Stimulated activated CD4-positive, alpha-beta T cell treated with anti-CD3 and anti-CD28 coated beads, Interleukin-15, amount 100 ng/mL, for 1 hour (primary cell): ENCODE measurements at places on chromosomes 7 and 10.

GRCh38 chr7:41378156-41378555 lies 324.7 kb downstream of the INHBA start:
- no peak for DNase-seq

DNA sequence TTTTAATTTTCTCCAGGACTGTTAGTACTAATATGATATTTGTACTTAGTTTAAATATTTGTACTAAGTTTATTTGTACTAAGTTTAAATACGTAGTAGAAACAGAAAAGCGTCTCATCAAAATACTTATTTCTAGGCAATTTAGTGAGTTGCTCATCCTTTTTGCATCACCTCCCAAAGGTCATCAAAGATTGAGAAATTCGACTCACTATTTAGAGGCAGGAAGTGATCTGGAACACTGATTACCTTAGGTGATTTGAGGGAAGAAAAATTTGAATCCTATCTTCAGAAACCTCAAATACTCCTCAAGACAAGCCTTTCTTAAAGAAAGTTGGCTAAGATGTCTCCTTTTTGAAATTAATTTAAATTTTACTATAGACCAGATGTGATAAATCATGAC lies 14.5 kb downstream of the WNT16 start:
- no peak for DNase-seq

DNA sequence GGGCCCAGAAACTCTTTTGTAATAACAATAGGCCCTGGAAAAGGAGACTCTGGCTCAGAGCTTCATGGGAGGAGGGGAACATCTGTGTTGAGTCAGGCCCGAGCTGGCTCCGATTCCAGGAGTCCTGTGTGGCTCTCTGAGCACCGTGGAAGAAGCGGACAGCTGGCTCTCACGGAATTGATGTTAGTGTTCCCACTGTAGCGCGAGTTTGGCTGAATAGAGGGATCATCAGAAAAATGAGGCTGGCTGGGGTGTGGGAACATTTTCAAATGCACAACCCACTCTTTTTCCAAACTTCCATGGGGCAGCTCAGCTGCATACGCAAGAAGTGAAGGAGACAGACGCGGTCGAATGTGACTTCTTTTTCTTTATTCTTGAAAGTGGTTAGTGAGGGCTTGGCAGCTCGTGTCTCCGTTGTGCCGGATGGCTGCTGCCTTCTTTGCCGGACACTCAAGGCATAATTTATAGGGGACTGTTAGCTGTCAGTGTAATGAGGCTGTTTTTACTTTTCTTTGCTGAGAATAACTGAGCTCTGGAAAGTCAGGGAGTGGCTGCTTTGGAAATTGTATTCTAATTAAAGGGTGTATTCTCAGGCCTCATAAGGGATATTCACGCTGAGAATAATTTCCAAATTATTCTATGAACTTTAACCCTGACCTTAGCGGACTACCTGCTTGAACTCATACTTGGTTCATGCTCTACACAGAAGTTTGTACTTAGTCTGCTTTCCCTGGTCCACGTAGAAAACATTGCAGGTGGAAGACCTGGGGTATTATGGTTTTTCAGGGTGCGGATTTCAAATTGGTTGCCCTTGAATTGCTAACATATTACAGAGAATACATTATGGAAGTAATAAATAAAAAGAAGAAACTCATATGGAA lies 23.1 kb downstream of the MDFIC start:
- no peak for DNase-seq

DNA sequence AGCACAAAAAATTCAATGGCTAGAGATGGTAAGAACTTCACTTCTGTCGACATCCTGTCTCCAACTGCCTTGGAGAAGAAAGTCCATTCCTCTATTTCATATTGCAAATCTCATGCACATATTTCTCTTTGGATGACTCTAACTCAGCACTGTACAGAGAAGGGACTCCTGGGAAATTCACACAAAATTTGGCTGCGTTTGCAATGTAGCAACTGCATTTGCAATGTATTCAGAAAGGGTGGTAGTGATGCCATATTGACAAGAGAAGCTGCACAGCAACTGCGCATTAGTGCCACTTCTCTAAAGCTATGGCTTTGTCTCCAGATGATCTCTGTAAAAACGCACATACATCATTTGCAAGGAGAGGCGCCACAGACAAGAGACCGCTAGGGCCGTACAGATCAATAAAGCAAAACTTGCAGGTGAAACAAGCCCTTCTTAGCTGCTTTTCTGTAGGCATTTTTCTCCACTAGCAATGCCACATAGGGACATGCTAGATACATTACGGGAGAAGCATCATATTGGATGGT lies 389.5 kb downstream of the TCERG1L start:
- DNase-seq, result no peak

GRCh38 chr7:36527549-36527913 lies 137.9 kb downstream of the ANLN start:
- no peak for DNase-seq

- DNase-seq, result no peak
Observed at GRCh38 chr10:45438466-45439090, 64.6 kb downstream of the ALOX5 start.

DNA sequence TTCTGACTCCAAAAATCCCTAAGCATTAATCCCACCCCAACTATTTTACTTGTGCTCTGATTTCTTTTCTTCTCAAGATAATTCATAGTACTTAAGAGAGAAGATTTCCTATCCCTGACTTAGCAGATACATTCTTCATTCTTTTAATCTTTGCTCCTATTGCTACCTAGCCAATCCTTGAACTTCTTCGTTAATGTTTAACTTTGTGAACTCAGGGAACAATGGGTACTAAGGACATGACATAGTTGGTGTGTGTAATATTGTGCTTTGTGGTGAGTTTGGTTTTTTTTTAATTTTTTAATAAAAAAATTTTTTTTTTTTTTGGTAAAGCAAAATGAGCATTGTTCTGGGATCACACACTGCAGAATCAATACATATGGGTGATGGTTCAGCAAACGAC lies 166.2 kb downstream of the CHCHD3 start:
- no peak for DNase-seq

DNA sequence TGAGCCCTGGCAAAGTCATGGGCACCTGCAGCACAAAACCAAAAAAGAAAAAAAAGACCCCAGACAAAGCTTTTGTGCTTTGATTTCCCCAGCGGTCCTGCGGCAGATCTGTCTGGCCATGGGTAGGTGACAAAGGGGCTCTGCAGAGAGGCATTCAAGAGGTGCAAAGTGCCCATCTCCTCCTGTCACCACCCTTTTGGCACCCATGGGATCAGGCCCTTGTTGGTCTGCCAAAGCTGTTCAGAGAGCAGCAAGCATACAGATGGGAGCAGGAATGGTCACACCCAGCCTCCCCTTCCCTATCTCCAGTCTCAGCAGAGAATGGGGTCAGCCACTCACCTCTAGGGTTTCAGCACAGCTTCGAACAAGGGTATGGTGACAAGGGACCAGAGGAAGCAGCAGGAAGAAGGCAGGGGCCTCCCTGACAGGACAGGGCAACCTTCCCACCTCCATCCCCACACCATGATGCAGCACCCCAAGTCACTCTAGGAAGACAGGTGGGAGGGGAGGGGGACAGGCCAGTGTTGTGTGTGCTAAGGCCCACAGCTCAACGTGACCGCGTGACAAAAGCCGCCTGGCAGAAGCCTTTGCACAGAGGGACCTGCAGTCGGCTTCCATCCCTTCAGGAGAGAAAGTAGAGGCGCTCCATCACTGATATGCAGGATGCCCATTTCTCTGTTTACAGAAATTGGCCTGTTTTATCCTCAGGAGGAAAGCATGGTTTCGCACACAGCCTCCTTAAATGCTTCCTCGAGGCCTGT lies 6.3 kb downstream of the CAMK2G start:
- no peak for DNase-seq

DNA sequence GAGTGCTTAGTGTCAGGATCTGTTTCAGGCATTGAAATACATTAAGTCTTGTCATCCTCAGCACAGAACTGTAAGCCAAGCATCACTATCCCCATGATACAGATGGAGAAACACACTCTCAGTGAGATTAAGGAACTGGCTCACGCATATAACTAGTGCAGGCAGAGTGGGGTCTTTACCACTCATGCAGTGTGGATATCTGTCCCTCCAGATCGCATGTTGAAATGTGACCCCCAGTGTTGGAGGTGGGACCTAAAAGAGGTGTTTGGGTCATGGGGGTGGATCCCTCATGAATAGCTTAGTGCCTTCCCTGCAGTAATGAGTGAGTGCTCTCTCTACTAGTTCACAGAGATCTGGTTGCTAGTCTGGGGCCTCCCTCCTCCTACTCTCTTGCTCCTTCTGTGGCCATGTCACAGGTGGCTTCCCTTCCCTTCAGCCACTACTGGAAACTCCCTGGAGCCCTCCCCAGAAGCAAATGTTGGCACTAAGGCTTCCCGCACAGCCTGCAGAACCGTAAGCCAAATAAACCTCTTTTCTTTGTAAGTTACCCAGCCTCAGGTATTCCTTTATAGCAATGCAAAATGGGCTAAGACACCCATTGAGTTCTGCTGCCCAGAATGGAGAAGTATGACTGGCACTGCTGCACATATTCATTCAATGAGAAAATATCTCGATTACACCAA lies 31.8 kb upstream of the MSMB start:
- no peak for DNase-seq

DNA sequence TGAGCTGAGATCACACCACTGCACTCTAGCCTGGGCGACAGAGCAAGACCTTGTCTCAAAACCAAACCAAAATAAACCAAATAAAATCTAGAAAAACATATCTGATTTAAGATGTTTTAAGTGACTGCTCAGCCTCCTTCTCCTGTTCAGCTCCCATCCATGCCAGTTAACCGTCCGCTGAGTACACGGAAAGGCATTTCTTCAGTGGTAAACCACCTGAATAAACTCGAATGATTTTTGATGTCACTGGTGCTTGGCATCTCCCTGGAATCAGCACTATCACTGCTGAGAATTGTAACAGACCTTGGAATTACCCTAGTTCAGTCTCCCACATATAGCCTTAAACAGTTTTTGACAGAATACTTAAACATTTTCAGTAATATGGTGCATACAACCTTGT lies 24.1 kb upstream of the NRCAM start:
- DNase-seq, result no peak

DNA sequence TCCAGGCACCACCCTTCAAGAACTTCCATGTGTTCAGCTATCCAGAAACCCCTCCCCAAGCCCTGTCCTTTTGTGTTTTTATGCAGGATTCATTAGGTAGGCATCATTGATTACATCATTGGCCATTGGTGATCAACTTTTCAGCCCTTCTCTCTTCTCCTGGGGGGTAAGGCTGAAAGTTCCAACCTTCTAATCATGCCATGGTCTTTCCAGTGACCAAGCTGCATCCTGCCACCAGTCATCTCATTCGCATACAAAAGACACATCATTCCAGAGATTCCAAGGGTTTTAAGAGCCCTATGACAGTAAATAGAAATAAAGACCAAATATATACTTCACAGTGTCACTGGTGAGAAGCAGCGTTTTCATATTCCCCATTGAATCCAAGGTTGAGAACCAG lies 48.2 kb downstream of the DNAJC12 start:
- no peak for DNase-seq

DNA sequence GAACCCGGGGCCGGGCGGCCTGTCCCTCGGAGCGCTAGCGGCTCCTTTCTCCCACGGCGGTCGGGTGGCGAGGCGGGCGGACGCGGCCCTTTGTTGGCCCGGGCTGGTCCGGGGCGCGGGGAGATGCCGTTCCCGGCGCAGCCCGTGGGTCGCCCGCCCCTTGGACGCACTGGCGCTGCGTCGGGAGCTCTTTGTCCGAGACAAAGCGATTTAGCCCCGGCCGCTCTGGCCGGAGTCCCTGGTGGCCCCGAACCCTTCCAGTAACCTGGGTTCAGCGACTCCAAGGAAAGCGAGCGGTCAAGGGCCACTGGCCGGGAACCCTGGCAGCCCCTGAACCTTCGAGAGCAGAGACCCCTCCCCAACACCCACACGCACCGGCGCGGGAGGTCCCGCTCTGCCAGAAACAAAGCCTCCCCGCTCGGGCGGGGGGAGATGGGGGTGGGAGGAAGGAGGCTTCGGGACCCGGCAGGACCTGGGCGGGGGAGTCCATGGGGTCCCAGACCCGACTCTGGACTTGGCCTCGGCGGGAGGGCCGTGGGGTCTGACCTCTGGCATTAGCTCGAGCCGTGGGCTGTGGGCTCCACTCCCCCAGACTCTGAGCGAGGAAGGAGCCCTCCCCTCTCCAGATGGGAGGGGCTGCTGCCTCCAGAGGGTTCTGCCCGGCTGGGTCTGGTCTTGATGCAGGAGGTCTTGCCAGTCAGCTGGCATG lies 836 bp downstream of the DPYSL4 start:
- no peak for DNase-seq

DNA sequence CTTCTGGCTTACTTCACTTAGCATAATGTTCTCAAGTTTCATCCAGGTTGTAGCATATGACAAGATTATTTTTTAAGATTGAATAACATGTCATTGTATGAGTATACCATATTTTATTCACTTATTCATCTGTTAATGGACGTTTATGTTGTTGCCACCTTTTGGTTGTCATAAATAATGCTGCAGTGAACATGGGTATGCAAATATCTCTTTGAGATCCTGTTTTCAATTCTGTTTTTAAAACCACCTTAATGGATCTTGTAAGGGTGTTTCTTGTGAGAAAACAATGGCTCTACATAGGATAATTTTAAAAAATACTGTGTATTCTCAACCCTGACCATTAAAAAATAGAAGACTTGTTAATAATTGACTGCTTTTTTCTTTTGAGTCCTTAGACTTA lies 290.7 kb upstream of the TMEM229A start:
- DNase-seq, result no peak

DNA sequence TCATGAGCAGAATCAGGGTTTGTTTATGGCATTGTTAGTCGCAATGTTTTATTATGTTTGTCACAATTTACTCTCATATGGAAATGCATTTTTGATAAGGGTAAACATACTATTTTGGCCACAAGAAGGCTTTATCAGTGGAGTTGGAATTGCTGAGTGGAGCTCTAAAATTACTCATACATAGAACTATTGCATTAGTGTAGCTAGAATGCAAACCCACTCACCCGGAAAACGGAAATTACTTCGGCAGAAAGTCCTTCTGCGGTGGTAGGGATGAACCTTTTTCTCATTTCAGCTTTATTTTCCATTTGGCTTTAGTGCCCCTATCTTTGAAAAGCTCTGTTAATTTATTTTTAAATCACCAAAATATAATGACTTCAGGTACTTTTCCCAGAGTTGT lies 42.8 kb upstream of the NPY start:
- DNase-seq, result no peak

DNA sequence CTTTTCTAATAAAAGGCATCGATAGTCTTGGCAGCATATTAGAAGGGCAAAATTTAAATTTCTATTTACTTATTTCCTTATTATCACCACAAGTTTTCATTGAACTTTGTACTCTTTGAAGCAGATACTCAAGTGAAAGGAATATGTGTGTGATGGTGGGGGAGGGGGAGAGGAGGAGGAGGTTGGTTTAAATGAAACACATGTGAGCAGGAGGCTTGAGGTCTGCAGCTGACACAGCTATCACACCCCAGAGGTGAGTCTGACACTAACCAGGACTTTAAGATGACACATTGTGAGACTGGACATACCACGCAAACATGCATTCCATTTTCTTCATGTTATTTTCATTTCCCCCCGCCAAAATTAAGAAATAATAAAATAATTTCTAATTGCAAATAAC lies 63.3 kb downstream of the CTTNBP2 start:
- DNase-seq, result no peak

- no peak for DNase-seq
Observed at GRCh38 chr7:12111422-12112405, 99.4 kb upstream of the TMEM106B start.

GRCh38 chr7:605661-606450 lies 86.2 kb upstream of the PDGFA start:
- no peak for DNase-seq

GRCh38 chr10:78594559-78595268 lies 474.1 kb upstream of the ZMIZ1 start:
- no peak for DNase-seq

- no peak for DNase-seq
Observed at GRCh38 chr7:74360008-74360407, 70.8 kb downstream of the CLIP2 start.

- DNase-seq, result no peak
Observed at GRCh38 chr7:66211429-66211828, 6.3 kb downstream of the TPST1 start.
